ENCODE measurements at places on chromosomes 1 and 21.

GRCh38 chr1:202286622-202287097, 55.1 kb downstream of the UBE2T start:
- DNase-seq, result no peak

GRCh38 chr1:29384496-29385015, 148.2 kb downstream of the PTPRU start:
- no peak for DNase-seq

- DNase-seq, result no peak
Measured at GRCh38 chr1:209387271-209387968, 196.1 kb upstream of the CAMK1G start.

- DNase-seq, result no peak
Measured at GRCh38 chr1:10782491-10783244, 13.8 kb downstream of the CASZ1 start.

DNA sequence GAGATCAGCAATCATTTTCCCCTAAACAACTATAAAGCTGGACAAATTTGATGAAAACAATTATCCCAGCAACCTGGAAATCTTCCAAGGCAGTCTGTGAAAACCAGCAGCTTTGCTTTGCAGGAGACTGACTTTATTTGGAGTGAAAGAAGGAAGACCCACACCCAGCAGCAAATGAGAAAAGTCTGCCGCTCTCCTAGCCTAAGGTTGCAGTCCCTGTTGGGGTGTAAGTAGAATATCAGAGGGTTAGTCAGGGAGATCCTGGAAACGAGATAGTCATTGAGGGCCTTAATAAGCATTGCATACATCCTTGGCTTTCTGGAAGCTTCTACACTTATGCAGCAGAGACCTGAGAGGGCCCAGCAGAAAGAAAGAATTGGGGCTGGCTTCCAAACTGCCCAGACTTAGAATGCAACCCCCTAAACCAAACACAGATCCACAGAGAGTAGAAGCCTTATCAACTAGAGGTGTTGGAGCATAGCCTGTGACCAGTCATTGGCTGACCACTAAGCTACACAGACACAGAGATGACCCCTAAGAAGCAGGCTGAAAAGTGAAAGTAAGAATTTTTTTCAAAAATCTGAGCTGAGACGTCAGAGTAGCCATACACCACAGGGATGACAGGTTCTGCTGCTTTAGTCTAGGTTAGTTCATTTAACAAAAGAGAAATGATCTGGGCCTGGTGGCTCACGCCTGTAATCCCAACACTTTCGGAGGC, 98.3 kb downstream of the LYPLAL1 start:
- DNase-seq, result peak; percentile 7

GRCh38 chr21:40833184-40833583, 13.8 kb downstream of the DSCAM start:
- no peak for DNase-seq

DNA sequence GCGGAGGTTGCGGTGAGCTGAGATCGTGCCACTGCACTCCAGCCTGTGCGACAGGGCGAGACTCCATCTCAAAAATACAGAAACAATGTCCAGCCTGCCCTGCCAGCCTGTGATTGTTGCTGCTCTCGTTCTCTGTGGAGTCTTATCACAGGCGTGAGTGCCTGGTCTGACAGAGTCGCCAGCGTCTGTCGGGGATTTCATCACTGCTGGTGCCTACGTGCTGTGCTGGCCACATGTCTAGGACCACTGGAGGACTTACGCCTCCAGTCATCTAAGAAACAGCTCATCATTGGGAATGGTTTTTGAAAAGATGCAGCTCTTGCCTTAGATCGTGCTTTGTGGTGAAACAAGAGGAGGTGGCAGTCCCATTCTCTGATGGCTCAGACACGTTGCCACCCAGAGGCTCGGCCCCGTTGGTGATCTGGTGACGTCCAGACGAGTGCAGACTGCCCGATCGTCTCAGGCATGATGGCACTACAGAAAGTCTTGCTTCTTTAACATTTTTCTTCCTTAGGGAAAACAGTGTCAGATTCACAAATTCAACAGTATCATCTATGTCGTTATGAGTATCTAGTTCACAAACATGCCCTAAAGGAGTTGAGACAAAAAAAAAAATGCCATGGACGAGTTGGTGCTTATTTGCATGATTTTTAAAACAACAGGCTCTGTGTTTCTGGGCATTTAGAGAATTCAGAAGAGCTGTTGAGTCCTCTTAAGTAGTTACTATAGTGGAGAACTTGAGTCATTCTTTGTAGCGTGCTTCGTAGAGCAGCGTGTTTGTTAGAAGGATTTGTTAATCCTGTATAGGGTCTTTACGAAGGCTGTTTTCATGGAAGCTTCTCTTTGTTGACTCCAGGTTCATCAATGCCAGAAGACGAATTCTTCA, 47.5 kb downstream of the CBS start:
- DNase-seq, result no peak

- no peak for DNase-seq
Measured at GRCh38 chr1:60224523-60224922, 151.0 kb upstream of the C1orf87 start.

DNA sequence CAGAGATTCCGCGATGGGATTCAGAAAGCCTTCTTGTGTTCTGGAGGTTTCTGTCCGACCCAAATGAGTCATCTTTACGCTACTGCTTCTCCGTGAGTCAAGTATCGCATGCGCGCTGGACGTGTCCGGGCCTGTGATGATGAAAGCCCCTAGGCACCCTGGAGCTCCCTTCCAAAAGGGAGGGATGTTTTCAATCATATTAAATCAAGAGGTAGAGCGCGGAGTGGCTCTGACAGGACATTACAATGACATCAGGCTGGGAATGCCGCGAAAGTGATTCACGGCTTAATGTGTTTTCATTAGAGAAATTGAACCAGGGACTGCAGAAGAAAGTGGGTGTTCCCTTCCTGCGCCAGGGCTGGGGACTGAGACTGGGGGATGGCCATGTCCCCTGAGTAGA, 48.5 kb downstream of the AJAP1 start:
- DNase-seq, result peak; percentile 85

DNA sequence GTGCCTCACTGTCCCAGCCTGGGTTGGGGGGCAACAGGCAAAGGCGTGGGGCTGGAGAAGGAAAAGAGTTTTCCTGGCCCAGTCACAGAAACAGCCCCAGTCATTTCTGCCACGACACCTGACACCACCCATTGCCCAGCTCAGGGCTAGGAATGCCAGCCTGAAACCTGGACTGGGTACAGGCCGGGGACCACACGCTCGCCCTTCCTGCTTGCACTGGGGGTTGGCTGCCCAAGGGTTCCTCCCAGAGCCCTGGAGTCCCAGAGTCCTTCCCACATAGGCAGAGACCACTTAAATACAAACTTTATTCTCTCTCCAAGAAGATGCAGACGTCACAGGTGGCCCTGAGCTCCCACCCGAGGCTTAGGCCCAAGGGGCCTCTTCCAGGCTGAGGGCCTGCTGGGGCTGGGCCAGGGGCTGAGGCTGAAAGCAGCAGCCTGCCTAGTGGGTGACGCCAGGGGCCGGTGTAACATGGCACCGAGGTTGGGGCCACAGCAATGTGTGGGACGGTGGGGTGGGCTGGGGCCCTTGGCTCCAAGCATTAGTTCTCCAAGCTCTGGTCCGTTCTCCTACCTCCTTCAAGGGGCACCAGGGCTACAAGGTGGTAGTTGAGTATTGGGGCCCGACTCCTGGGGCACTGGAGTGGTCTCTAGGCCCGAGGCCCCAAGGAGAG, 1.6 kb downstream of the TMEM52 start:
- no peak for DNase-seq

GRCh38 chr1:206492589-206492988, 14.7 kb upstream of the RASSF5 start:
- no peak for DNase-seq

DNA sequence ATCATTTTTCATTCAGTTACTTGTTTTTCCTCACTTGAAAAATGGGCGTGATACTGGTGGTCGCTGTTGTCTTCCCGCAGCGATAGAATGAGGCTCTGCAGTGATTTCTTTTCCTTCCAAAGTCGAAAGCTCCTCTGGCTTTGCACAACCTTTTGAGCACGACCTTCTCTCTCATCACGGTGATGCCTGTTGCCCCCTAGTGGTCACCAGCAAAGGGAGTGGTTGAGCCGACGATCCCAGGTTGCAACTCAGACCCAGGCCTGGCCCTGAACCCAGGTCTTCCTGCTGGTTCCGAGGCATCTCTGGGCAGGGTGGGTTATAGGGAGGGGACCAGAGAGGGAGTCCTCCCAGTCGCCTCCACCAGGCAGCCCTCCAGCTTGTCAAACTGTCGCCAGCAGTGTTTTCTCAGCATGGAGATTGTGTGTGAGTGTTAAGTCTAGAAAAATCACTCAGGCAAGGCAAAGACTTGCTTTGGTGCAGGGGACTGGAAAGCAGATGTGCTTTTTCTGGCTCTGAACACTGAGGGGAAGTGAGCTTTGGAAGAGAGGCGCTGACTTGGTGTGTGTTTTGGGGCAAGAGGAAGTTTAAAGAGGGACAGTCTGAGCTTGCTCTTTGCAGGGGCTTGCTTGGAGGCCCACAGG, 285.3 kb downstream of the CAMTA1 start:
- peak; percentile 36 for DNase-seq

- no peak for DNase-seq
Measured at GRCh38 chr1:230589951-230590350, 52.3 kb upstream of the COG2 start.

Measured in HT1080 (cell line).